ENCODE measurements at places on chromosomes 5 and 9.

- DNase-seq, result no peak
Measured at GRCh38 chr9:93054758-93055704, 3.5 kb upstream of the SUSD3 start.

GRCh38 chr9:134026581-134026980, 1.3 kb downstream of the BRD3OS start:
- DNase-seq, result no peak

GRCh38 chr5:151236888-151237287, 13.0 kb upstream of the CCDC69 start:
- DNase-seq, result no peak

- DNase-seq, result no peak
Measured at GRCh38 chr5:108700930-108701329, 46.8 kb upstream of the FER start.

DNA sequence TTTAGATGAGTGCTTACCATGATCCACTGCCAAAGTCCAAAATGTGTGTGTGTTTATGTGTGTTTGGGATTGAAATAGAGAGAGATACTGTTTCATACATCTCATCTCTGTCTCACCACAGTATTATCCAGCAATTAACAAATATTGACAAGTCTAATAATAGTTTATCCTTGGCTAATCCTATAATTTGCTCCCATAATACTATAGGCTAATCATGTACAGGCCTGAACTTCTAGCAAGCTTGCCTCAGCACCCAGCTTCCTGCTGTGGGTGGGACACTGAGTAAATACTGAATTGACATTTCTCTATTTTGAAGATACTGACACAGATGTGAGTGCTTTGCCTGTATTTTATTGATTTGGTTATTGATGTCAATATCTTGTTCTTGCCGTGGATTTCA, 35.3 kb upstream of the KCNV2 start:
- no peak for DNase-seq

GRCh38 chr9:70826562-70826961, 294.9 kb downstream of the TRPM3 start:
- no peak for DNase-seq

DNA sequence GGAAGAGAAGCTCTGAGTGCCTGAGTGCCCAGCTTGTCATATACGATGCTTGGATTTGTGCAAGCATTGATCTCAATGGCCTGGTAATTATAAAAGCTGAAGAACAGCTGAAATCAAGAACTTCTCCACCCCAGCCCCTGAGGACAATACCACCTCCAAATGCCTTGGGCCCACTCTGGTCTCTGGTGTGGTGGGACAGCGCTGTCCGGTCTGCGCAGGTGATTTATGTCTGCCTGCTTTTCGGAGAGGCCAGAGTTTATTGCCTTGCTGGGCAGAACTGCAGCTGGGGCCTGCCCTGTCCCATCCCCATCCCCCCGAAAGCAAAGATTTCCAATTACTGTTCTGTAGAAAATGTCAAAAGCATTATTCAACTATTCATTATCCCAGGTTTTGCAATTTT, 1.1 kb upstream of the PDZD2 start:
- DNase-seq, result no peak

DNA sequence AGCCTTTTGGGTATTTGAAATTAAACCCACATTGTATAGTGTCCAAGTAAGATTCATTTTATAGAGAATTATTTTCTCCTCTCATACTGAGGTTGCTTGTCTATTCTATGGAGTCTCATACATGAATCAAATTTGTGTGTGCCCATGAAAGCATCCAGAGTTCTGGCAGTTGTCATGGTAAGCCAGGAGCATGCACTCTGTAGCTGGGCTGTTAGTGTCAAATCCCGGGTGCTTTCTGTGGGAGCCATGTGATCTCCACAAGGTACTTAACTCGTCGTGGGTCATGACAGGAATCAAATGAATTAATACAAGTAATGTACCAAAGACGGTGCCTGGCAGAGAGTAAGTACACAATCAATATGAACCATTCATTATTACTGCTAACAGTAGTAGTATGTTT, 58.7 kb downstream of the FBXL7 start:
- DNase-seq, result no peak

GRCh38 chr9:137762414-137763061, 115.0 kb upstream of the CACNA1B start:
- no peak for DNase-seq

DNA sequence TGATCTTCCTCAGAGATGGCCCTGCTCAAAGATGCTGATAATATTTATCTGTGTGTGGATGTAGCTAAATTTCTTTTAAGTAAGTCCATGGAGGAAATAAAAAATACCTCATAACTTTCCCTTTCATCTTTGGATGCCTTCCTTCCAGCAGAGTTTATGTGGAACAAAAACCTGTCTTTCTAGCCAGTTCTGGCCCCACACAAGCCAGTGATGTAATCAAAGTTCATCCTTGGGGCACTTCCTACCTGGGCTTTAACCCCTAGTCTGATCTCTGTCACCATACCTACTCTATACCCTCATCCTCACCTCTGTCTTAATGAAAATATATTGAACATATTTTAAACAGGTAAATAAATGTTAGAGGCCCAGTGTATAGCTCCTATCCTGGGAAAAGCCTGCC, 39.8 kb upstream of the RASGRF2 start:
- no peak for DNase-seq

DNA sequence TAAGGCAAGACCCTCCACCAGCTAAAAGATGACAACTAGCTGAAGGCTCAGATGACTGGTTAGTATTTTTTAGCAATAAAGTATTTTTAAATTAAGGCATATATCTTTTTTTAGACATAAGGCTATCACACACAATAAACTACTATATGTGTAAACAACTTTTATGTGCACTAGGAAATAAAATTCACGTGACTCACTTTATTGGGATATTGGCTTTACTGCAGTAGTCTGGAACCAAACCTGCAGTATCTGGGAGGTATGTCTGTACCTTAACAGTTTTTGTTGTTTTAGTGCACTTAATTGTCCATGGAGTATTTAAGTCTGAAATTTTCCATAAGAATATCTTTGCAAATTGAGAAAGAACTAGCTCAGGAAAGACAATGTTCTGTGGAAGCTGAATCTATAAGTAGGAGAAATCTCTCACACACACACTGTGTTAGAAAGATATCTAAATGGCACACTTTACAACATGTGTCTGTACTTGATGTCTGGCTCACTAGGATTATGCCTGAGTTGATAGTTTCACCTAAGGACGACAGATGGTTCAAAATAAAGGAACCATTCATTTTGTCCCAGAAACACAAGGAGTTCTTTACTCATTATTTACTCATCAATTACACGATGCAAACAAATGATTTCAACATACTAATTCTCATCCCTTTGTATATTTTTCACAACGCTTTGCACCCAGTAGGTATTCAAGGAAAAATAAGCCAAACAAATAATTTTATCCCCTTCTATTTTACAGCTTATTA, 4.6 kb downstream of the RAPGEF6 start:
- no peak for DNase-seq

DNA sequence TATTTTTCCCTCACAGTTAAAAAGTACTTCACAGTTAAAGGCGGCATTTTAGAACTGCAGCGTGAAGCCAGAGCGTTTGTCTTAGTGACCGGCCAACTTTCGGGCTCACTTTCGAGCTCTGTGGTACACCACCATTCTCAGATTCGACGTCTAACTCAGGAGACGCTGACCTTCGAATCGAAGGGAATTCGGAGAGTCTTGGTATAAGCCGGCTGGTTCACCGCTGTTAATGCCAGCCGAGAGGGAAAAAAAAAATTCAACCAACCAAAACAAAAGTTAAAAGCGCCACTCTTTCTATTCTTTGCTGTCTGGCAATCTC, 544 bp upstream of the SNX24 start:
- no peak for DNase-seq

Data from hypothalamus (tissue), 51 donors.